ENCODE measurements at places on chromosomes 1 and 21.
A peak's percentile ranks its signal among the peaks of the same experiment; 100 is the strongest.

DNA sequence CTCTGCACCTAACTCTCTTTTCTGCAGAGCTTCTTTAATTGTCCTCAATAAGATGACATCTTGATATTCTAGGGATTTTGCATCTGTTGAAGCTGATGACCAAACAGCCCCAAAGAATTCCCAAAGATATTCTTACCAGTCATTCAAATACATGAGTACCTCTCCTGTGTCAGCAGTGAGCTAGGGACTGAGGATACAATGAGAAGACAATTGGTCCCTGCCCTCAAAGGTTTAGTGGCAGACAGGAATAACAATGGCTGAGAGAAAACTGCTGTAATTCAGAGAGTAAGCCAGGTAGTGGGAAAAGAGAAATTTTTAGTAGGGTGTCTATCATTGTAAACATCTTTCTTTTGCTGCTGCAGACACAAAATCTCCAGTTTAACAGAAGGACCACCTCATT lies 5.9 kb downstream of the MCOLN3 start:
- DNase-seq: no peak

DNA sequence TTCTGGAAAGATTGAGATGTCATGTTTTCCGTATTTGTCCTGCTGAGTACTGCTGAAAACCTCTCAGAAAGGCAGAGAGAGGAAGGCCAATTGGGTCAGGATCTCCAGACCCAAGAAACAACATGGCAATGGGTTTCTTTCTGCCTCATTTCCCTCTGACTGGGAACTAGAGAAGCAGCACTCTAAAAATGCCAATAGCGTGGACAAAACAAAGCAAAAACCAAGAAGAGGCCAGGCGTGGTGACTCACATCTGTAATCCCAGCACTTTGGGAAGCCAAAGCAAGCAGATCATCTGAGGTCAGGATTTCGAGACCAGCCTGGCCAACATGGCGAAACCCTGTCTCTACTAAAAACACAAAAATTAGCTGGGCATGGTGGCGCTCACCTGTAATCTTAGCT lies 18.3 kb downstream of the TNFRSF9 start:
- DNase-seq: no peak

DNA sequence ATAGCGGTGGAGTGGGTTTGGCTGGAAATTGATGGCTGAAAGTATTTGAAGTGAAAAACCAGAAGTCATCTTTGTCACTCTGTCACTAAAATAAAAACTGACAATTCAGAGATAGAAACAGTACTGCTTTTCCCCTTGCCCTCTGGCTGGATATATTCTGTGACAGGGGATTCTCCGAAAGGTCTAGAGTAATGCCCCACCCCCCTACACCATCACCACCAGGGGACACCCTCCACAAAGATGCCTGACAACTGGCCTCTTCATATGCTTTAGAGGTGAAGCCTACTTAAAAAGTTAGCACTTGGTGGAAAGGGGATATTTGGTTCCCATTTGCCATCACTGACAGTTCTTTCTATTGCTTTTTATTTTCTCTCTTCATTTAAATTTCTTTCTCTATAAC lies 73.5 kb downstream of the SGIP1 start:
- no peak for DNase-seq

- no peak for DNase-seq
Measured at GRCh38 chr1:224767676-224768075, 151.6 kb downstream of the CNIH3 start.

- peak; percentile 73 for DNase-seq
Measured at GRCh38 chr21:14991957-14992356, 72.8 kb downstream of the NRIP1 start.
